Suppressor macrophage treated with lipopolysaccharide for 1 hour (primary cell): ENCODE measurements at places on chromosomes 6 and 20.

GRCh38 chr6:16243055-16243454 is 4.7 kb downstream of the GMPR start:
- DNase-seq: no peak

GRCh38 chr20:1894471-1894950 is 696 bp upstream of the SIRPA start:
- no peak for DNase-seq

DNA sequence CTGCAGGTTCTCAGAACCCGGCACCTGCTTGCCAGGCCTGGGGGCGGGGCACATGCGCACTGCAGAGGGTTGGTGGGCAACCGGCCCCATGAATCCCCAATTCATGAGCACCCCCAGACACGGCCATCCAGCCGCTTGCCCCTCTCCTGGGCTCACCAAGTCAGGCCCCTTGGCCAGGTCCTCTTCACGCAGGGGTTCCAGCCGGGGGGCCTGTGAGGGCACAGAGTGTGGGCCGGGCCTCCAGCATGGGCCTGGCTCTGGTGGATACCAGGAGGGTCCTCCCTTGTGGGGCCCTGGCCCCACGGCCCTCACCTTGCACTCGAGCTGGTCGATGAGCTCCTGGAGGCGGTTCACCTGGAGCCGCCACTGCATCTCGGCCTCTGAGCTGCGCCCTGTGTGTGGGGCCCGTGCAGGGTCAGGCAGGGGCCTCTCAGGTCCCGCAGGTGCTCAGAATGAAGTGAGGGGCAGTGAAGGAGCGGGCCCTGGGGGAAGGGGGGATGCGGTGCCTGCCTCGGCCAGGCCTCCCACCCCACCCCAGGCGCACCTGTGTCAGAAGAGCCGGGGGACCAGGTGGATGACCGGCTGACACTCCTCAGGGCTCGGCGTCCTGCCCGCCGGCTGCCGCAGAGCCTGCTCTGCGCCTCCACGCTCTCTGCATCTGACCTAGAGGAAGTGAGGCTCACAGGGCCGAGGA is 2.6 kb upstream of the C20orf144 start:
- DNase-seq: no peak

- no peak for DNase-seq
Measured at GRCh38 chr6:131787766-131788712, 19.8 kb upstream of the ENPP1 start.

DNA sequence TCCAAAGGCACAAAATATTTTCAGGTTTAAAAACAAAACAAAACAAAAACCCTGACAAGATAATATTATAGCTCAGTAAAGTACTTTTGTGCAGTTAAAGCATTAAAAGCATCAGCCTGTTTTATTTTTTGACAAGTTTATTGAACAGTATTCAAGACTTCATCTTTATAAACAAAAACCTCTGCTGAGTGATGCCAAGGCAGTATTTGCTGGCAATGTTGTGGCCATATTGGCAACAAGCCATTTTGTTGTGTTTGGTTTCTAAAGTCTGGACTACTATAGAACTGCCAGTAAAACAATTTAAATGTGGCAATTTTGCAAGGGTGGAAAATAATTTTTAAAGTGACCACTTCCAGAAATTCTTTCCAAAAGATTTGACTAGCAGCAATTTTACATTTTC is 15.9 kb downstream of the CPNE1 start:
- no peak for DNase-seq

DNA sequence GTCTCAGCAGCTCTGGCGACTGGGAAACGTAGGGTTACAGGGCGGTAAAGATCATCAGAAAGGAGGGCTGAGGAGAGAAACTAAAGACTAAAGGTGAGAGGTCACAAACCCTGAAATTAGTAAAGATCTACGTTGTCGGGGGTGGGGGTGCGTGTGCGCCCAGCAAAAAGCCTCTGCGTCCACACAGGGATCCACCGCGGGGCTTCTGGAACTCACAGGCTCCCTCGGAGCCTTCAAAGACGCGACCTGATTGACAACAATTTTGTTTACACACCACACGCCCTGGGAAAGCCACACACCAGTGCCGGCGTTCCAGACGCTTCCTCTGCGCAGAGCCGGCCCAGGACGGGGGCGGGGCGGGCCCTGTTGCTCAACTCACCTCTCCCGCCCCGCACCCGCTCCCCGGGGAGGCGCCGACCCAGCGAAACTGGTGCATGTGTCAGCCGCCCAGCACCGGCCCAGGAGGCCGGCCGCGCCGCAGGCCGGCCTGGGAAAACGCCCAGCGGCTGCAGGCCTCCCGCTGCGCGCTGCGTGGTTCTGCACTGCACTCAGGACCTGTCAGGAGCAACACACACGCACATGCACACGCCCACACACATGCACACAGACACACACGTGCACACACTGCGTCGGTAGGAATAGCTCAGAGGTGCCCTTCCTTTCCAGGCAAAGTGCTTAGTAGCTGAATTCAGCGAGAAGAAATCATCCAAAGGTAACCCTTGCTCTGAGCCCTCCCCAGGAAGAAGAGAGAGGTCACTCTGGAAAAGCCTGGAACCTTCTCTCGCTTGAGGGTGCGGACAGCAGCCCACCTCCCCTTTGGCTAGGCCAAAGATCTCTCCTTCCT is 57.2 kb upstream of the ARID1B start:
- peak; percentile 92 for DNase-seq

GRCh38 chr6:3347247-3347646 is 88.5 kb downstream of the PSMG4 start:
- DNase-seq: no peak

DNA sequence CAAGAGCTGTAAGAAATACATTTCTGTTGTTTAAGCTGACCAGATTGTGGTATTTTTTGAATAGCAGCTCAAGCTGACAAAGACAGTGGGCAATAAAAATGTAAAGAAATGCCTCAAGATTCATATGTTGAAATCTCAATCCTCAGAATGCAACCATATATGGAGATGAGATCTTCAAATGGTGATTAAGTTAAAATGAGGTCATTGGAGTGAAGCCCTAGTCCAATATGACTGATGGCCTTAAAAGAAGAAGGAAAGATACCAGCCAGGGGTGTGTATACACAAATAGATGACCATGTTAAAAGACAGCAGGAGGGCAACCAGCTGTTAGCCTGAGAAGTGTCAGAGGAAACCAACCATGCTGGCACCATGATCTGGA is 7.1 kb upstream of the DDO start:
- peak; percentile 29 for DNase-seq

DNA sequence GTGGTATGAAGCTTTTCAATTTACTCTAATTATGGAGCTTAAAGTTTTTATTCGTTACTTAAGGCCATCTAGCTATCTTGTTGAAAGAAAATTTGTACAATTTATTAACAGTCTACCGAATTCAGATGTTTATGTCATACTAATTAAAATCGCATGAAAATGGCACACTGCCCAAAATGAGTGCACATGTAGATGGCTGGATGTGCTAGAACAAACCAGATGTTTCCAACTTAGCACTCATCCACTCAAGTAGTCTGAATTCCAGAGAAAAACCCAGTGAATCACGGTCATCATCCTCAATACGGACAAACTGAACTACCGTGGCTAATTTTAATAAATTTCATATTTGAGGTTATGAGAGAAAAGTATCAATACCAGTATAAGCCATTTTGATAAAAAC is 70.4 kb downstream of the COL12A1 start:
- DNase-seq: no peak

DNA sequence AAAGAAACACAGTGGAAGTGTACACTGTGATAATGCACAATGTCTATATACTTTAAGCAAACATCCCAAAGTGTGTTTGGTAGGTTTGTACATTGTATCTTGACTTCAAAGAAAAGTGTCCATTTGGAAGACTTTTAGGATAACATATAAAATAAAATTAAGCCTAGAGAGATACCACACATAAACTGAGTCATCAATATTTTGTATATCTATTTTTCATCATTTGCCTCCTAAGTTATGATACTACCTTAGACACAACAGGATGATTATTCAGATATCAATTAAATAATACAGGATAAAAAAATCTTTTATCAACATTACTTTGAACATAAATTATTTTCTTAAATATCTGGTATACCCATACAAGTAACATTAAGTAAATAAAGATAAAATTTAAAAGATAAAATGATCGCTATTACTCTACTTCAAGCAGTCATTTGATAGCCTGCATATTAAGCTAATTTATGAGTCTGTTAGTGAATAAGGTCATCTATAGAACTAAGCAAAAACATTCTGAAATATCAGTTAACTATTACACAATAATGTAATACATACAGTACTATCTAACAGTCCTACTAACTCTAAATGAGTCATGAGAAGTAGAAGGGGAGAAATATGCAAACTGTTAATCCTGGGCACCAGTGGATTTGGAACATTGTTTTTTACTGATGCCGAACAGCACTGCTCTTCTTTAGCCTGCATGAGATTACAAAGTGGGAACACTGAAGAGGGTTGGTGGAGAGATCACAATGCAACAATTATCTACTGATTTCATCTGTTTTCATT is 158.4 kb upstream of the SIM1 start:
- DNase-seq: no peak

- DNase-seq: no peak
Measured at GRCh38 chr20:39983655-39984054, 705.4 kb downstream of the MAFB start.

DNA sequence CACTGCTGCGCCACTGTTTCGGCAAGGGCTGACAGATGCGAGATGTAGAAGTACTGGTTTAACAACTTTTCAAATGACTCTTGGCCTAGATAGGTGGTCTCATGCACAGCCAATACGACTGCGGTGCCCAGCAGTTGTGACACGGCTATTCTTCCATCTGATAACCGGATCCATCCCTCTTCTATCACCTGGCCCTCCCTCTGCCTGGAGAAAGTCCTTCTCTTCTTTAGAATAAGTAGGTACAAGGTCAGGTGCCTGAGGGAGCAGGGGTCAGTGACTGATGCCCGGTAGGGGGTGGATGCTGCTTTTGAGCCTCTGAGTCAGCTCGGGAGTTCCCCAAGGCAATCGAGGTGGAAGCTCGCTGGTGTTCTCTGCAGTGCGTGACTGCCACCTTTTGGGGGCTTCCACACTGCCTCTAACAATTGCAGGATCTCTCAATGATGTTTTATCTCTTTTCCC is 166.8 kb upstream of the GRIK2 start:
- DNase-seq: no peak

DNA sequence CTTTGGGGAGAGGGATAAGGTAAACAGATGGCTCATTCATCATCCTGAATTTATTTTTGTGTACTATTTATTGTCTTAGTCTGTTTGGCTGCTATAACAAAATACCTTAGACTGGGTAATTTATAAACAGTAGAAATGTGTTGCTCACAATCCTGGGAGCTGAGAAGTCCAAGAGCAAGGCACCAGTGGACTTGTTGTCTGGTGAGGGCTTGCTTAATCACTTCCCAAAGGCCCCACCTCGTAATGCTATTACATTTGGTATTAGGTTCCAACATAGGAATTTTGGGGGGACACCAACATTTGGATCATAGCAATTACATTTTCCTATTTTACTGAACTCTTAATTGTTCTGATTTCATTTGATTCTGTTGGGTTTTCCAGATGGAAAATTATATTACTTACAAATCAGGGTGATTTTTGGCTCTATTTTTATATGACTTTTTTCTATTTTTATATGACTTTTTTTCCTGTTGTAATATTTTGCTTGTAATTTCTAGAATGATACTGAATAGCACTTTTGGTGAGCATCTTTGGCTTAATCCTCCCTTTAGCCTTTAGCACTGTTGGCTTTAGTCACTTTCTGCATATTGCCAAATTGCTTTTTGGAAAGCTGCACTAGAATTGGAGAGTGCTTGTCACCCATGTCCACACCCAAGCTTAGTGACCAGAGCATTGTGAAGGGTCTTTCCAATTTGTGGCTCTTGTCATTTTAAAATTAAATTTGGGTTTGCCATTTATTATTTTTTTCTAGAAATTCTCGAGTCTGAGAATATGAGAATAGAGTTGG is 43.7 kb upstream of the TULP4 start:
- DNase-seq: no peak

DNA sequence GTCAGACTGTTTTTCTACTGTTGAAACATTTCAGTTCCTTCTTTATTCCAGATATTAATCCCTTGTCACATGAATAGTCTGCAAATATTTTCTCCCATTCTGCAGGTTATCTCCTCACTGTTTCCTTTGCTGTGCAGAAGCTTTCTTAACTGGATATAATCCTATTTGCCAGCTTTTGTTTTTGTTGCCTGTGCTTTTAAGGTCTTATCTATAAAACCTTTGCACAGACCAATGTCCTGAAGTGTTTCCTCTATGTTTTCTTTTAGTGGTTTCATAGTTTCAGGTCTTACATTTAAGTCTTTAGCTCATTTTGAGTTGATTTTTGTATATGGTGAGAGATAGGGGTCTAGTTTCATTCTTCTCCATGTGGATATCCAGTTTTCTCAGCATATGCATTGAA is 19.2 kb downstream of the NCOA6 start:
- no peak for DNase-seq

DNA sequence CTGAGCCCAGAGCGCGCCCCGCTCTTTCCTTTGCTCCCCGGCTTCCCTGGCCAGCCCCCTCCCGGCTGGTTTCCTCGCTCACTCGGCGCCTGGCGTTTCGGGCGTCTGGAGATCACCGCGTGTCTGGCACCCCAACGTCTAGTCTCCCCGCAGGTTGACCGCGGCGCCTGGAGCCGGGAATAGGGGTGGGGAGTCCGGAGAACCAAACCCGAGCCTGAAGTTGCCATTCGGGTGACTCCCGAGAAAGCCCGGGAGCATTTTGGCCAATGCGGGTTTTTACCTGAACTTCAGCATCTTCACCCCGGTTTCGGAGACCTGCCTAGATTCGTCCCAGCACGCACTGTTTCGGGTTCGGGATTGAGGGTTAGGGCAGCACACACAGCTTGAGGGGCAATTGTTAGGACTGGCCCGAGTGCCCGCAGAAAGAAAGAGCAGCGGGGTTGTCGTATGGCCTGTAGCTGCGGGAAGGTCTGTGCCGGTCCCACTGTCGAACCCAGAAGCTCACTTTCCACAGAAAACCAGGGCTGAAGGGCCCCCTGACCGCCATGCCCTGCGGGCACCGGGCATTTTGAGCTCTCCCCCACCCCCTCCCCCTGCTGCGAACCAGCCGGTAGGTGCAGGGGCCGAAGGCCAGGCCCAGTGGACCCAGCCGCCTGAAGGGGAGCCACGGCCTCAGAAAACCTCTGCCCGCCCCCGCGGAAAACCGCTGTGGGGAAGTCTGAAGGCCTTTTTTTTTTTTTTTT is 2.1 kb downstream of the FOXP4 start:
- DNase-seq: peak; percentile 89

DNA sequence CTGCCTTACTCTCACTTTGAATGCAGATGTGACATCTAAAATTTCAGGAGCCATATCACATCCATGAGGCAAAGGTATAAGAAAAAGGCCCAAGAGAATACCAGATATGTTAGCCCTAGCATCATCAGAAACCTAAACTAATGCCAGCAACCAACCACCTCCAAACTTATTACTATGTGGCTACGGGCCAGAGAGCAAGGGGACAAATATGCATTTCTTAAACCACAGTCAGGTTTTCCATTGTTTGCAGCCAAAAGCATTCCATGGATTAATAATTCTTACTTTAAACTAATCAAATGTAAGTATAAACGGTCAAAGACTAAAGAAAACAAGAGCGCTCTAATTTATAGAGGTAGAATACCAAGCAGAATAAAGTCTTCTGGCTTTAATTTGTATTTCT is 84.7 kb downstream of the TASP1 start:
- no peak for DNase-seq
